ENCODE measurements at places on chromosomes 16 and 17.
A peak's percentile ranks its signal among the peaks of the same experiment; 100 is the strongest.

DNA sequence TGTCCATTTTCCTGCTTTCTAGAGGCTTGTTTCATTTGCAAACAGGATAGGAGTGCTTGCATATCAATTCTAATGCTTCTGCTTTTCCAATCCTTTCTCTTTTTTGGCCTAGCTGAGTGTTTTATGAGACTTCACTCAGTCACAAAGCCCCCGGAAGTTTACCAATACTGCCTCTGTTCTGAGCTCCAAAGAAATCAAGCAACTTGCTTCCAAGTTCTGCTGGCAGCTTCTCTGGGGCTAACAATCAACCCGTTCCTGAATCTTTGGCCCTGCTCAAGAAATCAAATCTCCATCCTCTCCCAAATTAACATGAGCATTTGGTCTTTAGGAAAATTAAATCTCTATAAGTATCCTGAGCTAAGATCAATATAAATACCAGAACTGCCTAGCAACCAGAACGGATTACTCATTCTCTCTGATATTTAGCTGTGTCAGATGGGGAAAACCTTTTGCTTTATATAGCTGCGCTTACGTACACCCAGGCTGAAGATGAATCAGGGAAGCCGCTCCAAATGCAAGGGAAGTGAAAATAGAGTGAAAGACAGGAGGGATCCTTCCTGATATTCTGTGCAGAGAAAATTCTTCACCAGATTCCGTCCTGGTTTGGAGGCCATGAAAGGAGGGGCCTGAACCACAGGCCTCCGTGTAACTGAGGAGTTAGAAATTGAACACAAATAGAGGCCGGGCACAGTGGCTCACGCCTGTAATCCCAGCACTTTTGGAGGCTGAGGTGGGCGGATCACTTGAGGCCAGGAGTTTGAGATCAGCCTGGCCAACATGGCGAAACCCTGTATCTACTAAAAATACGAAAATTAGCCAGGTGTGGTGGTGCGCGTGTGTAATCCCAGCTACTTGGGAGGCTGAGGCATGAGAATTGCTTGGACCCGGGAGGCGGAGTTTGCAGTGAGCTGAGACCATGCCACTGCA, 23.3 kb upstream of the GRB2 start:
- DNase-seq, result no peak

DNA sequence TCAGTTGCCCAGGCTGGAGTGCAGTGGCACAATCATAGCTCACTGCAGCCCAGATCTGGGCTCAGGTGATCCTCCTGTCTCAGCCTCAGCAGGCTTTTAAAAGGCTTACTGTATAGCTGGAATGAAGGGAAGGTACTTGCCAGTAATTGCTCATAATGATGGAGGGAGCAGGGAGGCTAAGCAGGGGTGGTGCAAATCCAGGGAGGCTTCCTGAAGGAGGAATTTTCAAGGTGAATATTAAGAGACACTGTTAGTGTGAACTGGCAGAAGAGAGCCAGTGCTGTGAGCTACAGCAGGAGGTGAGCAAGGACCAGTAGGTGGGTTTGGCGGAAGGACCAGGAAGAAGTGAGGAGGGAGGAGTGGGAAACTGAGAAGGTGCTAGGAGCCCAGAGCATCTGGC, 24.7 kb downstream of the CRHR1 start:
- no peak for DNase-seq

GRCh38 chr16:79369796-79370195, 230.7 kb downstream of the MAF start:
- no peak for DNase-seq

DNA sequence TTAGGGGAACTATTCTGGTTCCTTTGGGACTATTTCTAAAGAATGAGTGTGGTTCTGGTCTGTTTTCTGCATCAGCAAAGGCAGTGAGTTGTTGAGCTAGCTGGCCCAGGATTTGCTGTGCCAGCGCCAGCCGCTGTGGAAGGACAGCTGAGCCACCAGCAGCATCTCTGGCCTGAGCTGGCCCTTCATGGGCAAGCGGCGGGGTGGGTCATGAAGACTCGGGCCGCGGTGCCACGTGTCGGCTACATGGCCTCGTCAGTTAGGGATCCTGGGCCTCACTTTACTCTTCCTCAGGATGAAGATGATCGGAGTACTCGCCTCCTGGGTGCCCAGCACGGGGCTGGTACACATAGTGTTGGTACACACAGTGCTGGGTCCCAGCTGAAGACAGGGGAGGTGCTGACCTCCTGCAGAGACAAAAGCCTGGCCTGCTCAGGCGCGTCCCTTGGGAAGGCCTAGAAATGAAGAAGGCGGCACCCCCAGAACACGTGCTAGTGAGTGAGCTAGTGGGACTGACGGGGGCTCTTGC, 17.9 kb upstream of the FAAP100 start:
- no peak for DNase-seq

- no peak for DNase-seq
Measured at GRCh38 chr17:79298799-79299198, 224.2 kb downstream of the ENGASE start.

DNA sequence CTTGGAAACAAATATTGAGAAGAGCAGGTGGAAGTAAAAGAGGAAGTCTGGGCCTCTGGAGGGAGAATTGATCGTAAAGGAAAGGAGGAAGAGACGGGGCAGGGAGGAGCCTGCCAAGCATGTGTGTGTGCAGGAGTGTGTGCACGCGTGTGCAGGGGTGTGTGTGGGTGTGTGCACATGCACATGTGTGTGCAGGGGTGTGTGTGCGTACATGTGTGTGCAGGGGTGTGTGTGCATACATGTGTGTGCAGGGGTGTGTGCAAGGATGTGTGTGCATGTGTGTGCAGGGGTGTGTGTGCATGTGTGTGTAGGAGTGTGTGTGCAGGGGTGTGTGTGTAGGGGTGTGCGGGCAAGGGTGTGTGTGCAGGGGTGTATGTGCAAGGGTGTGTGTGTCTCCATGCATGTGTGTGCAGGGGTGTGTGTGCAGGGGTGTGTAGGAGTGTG, 10.0 kb downstream of the CEP295NL start:
- DNase-seq, result peak; percentile 2

DNA sequence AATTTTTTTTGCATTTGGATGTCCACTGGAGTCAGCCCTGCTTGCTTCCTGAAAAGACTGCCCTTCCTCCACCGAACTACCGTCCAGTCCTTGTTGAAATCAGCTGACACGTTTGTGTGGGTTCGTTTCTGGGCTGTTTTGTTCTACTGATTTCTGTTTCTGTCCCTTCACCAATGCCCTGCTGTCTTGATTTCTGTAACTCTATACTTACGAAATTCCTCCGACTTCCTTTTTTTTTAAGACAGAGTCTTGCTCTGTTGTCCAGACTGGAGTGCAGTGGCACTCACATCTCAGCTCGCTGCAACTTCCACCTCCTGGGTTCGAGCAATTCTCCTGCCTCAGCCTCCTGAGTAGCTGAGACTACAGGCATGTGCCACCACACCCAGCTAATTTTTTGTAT, 8.4 kb upstream of the GAA start:
- DNase-seq, result no peak

DNA sequence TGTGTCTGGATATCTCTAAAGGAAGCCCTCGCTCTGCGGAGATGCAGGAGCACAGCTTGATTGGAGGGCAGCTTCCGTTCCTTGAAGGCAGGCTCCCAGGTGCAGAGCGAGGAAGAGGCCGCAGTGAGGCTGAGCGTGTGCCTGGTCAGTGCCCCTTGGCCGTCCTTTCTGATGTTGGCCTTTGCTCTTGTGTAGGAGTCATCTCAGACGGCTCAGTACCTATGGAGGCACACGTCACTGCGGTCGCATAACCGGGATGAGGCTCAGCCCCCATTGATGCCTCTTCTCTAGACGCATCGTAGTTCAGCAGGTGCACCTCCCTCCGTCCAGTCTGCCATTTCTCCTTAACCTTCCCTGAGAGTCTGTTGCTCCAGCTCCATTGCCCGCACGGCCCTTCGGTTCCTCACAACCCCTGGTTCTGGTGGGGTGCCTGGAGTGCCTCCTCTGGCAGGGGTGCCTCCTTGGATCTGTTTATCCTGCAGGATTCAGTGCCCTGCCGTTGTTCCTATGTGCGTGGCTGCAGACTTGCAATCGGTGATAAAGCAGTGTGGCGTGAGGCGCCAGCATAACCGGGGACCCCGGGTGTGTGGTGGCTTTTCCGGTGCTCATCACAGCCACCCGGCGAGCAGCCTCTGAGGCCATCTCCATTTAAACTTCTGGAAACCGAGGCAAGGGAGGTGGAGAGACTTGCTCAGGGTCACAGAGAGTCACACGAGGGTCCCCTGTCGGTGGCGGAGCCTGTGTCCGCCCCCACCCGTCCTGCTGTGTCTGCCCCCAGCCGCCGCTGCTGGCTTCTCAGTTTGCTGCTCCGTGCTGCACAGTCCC, 188.8 kb upstream of the CHMP6 start:
- DNase-seq, result no peak

GRCh38 chr17:72122010-72122764, 1.4 kb downstream of the SOX9 start:
- DNase-seq, result no peak

DNA sequence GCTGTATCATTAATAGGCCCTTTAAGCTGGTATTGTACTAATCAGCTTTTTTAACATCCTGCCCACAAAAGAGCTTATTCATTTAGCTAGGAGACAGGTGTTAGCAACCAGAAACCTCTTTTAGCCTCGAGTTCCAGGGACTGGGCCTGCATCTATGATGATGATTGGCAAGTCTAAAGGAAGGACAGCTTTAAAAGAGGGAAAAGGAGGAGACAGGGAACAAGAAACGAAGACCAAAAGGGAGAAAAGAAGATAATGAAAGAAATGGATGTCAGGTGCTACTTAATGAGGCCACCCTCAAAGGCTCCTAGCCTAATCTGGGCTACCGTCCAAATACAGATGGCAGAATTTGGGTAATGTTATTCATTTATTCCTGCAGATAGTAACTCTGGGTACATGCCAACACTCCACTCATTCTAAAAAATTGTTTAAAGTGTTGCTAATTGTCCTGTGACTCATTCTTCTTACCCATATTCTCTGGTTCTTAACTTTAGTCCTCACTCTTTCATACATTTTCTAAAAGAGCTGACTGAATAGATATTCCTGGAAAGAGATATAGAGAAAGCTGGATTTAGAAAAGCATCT, 18.7 kb upstream of the RFFL start:
- no peak for DNase-seq
